ENCODE measurements at places on chromosomes 2 and 18. TPM values are rescaled to one million over a fixed set of nuclear protein-coding genes. Genes with fewer than 3 reads are reported as not detected.

DTNA gene
- total RNA-seq: 0.15 TPM

TRIM54 gene
- 0.13 TPM for total RNA-seq

- H3K4me1 ChIP-seq: no peaks in the 10 kb centered on the region
- no peak for ATAC-seq
- no peaks in the 10 kb centered on the region for H3K36me3 ChIP-seq
- H3K27me3 ChIP-seq: no peaks in the 10 kb centered on the region
These were observed 163.0 kb downstream of the FIGN start for GRCh38 chr2:163572850-163573249.

DNA sequence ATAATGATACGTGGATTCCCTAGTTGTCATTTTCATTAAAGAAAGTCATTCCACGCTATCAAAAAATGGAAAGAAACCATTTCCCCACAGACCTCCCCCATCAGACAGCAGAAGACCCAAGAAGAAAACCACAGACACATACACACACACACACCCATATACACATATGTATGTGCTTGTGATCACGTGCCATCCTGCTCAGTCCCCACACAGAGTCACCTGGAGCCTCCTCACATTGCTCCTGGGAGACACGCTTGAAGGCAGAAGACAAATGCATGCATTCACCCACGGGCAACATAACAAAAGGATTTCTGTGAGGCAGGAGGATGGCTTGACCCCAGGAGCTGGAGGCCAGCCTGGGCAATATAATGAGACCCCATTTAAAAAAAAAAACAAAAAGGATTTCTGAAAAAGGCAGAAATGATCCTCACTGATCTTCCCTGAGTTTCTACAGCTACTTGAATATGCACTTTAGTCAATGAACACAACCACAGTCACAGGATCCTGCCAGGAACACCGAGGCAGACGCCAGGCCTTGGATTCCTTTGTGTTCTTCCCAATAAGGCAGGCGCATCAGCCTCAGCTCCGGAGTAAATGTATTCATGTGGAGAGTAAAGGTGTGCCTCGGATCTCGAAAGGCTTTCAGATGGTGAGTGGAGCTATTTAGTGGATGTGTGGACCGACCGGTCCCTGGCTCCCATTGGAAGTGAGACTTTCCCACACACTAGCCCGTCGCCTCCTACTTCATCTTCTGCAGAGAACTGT, 21.0 kb downstream of the TGFBRAP1 start:
- peaks cover 28% of the 10 kb centered on the region for H3K36me3 ChIP-seq
- H3K4me1 ChIP-seq: no peaks in the 10 kb centered on the region
- no peak for ATAC-seq
- no peak overlapping the region for H3K27ac ChIP-seq

- no peaks in the 10 kb centered on the region for H3K36me3 ChIP-seq
- H3K27me3 ChIP-seq: peaks cover 41% of the 10 kb centered on the region
- no peaks in the 10 kb centered on the region for H3K4me1 ChIP-seq
- no peak overlapping the region for H3K4me3 ChIP-seq
These were observed 9.6 kb downstream of the ANTXR1 start for GRCh38 chr2:69022548-69022947.

DNA sequence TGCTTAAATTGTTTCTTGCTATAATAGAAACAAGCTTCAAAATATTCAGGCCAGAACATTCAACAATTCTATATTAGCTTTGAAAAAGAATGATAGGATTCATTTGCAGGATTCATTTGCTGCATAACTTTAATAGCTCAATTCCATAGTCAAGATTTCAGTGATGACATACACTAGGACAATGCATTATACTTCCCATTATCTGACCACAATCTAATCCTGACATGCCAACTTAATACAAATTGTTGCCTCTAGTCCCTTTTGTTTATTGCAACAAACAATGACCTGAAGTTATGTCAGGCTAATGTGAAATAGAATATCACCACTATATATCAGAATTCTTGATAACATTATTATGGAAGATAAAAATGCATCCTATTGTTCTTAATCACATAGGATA, 169.4 kb downstream of the DNAH7 start:
- no peaks in the 10 kb centered on the region for H3K4me1 ChIP-seq
- no peak overlapping the region for H3K4me3 ChIP-seq
- no peak for ATAC-seq
- peaks cover 11% of the 10 kb centered on the region for H3K27me3 ChIP-seq
- H3K27ac ChIP-seq: no peak overlapping the region

DNA sequence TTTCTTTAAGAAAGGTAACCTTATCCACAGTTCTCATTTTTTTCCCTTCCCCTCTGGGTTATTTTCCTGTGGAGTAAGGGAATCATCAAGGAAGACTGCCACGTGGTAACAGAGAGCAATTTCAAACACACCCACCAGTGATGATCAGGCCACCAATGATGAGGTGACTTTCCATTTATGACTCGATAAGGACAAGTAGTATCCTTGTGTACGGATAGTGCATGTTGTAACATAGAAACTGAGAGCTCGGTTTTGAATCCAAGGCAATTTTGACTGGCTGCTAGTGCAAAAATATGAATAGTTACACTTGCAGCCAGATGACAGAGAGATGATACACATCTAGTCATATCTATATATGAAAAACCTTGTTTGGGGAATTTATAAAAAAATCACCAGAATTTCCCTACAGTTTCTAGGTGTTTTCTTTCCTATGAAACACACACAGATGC, 143.6 kb upstream of the TCF4 start:
- no peaks in the 10 kb centered on the region for H3K27me3 ChIP-seq
- no peak overlapping the region for H3K27ac ChIP-seq
- no peaks in the 10 kb centered on the region for H3K36me3 ChIP-seq
- H3K4me1 ChIP-seq: no peaks in the 10 kb centered on the region

DNA sequence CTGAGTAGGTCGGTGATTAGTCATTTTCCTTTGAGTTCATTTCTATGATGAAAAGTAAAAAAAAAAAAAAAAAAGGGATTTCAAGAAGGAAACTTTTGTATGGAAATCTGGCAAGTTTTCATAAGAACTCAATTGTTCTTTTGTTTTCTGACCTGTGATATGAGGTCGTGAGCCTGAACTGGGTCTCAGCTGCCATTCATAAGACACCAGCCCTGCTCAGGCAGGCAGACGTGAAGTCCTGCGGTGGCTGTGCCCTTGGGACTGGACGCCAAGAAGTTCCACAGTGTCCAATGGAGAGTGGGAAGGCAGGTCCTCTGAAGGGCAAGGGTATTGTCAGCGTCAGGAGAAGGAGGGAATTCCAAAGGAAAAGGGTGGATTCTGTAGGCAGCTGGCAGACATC, 183.9 kb downstream of the NCK2 start:
- H3K4me3 ChIP-seq: peak overlapping the region; percentile 53
- ATAC-seq: no peak
- no peaks in the 10 kb centered on the region for H3K36me3 ChIP-seq
- peak overlapping the region; percentile 40 for H3K27ac ChIP-seq

GRCh38 chr2:19408592-19408991, 50.2 kb upstream of the OSR1 start:
- ATAC-seq: no peak
- H3K4me1 ChIP-seq: no peaks in the 10 kb centered on the region
- no peaks in the 10 kb centered on the region for H3K36me3 ChIP-seq
- H3K4me3 ChIP-seq: no peak overlapping the region
- peaks cover 19% of the 10 kb centered on the region for H3K27me3 ChIP-seq

- peak overlapping the region; percentile 87 for H3K4me3 ChIP-seq
- H3K36me3 ChIP-seq: peaks cover 15% of the 10 kb centered on the region
- H3K4me1 ChIP-seq: peaks cover 9% of the 10 kb centered on the region
These were observed 2.4 kb upstream of the SATB2 start for GRCh38 chr2:199460101-199460671.

GRCh38 chr18:2306606-2307005, 264.7 kb downstream of the METTL4 start:
- peaks cover 31% of the 10 kb centered on the region for H3K27me3 ChIP-seq
- no peaks in the 10 kb centered on the region for H3K36me3 ChIP-seq
- no peak overlapping the region for H3K4me3 ChIP-seq
- no peak for ATAC-seq
- H3K27ac ChIP-seq: no peak overlapping the region
